ENCODE measurements at places on chromosomes 11 and 22. TPM values are rescaled to one million over a fixed set of nuclear protein-coding genes. Genes with fewer than 3 reads are reported as not detected.

PRODH gene
- 14.4 TPM for total RNA-seq

PTPRCAP gene
- 0.40 TPM for total RNA-seq

IL18BP gene
- total RNA-seq: 4.4 TPM

C11orf97 gene
- 4.7 TPM for total RNA-seq

CREBZF gene
- 70.5 TPM for total RNA-seq

CCDC87 gene
- total RNA-seq: 0.77 TPM

RIC8A gene
- 93.1 TPM for total RNA-seq

OR8D1 gene
- total RNA-seq: not detected

APOC3 gene
- total RNA-seq: not detected

CSRP3 gene
- total RNA-seq: 0.22 TPM

CENPM gene
- 5.2 TPM for total RNA-seq

MYO7A gene
- total RNA-seq: 3.0 TPM

E2F8 gene
- total RNA-seq: 1.8 TPM

ZNF280B gene
- total RNA-seq: 5.0 TPM

PANX2 gene
- total RNA-seq: 2.1 TPM

Measured in spinal cord (tissue), 10 donors.